ENCODE measurements at places on chromosomes 4 and X.

DNA sequence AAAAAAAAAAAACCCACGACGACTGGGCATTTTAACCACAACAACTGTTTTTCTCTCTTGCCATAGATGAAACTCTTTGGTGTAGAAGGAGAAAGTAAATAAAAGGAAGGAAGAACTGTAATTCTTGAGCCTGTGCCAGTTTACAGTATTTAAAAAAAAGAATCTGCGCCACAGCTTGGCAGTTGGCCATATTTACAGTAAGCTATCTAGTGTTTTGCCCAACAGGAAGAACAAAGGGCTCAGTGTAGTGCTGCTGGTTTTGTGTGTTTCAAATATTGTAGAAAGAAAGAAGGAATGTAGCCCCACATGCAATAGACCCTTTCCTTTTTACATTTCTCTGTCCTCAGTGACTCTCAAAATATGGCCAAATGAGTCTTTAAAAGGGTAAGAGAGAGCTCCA, 66.1 kb downstream of the NR3C2 start:
- DNase-seq: peak; percentile 40

DNA sequence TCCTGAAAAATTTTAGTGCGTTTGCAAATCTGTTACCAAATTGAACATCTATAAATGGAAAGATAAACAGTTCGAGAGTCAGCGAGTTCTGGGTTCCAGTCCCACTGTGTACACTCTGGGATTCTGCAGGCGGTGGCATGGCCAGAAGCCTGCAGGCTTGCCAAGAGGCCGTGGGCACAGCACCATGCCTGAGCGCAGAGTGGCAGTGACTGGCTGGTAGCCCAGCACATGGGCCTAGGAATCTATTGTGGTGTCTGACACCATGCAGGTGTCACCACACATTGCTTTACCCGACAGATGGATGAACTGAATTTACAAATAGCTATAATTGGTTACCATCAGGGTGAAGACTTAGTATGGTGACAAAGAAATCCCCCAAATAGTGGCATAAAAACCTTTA, 71.7 kb upstream of the TLR3 start:
- DNase-seq: no peak

DNA sequence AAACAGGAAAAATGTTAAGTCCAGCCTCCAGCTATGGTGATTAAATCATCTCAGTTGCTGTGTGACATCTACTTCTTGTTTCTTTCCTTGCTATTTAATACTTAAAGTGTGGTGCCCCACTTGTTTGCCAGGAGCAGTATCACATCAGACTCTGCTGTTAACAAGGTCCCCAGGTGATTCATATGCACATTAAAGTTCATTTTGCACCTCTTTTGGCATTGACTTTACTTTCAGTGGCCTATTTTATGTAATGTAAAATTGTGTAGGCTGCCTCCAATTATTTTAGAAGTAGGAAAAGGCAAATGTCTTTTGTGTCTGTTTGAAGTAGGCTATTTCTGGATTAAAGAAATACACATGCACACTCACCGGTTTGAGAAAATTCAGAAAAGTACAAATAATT, 47.5 kb downstream of the CPE start:
- DNase-seq: no peak

DNA sequence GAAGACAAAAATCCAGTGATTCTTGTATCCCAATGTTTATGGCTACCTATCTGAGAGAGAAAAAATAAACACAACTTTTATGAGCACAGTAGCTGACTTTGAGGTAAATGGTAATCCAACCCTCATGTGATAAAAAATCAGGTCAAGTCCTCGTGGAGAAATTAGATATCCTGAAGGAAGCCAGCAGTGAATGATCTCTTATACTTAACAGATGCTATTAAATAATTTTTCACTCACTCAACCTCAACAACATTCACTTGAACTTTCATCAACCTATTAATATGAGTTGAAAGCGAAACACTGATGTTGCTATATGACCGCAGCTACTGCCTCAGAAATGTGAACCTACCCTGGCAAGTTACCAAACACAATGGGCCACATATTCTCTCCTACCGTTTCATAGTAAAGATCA, 105.4 kb downstream of the GPC3 start:
- DNase-seq: no peak

GRCh38 chr4:54074381-54074780, 10.0 kb upstream of the CHIC2 start:
- no peak for DNase-seq

- DNase-seq: no peak
Observed at GRCh38 chrX:9730078-9730477, 35.6 kb downstream of the GPR143 start.

- DNase-seq: no peak
Observed at GRCh38 chr4:173525118-173526011, 4.7 kb downstream of the HAND2 start.

- no peak for DNase-seq
Observed at GRCh38 chr4:184030764-184031163, 125.7 kb downstream of the STOX2 start.

Data from KBM-7 (cell line).